ENCODE measurements at places on chromosomes 3 and 15. TPM values are rescaled to one million over a fixed set of nuclear protein-coding genes. Genes with fewer than 3 reads are reported as not detected.

Gene C3orf80
- total RNA-seq: 0.86 TPM

Gene SLC28A2
- not detected for total RNA-seq

Gene TMEM266
- not detected for total RNA-seq

Gene ASB14
- total RNA-seq: not detected

Gene TM4SF4
- not detected for total RNA-seq

Gene ADAMTS9
- total RNA-seq: 1.9 TPM

Gene TMEM212
- total RNA-seq: not detected

Gene SLC12A1
- total RNA-seq: not detected

Gene GOLGA6D
- total RNA-seq: not detected

Gene CHRM5
- total RNA-seq: under 0.01 TPM

Gene CFAP44
- 1.9 TPM for total RNA-seq

Gene ADAMTS17
- total RNA-seq: under 0.01 TPM

Gene LCTL
- total RNA-seq: 0.32 TPM

Gene CLRN1
- not detected for total RNA-seq

DNA sequence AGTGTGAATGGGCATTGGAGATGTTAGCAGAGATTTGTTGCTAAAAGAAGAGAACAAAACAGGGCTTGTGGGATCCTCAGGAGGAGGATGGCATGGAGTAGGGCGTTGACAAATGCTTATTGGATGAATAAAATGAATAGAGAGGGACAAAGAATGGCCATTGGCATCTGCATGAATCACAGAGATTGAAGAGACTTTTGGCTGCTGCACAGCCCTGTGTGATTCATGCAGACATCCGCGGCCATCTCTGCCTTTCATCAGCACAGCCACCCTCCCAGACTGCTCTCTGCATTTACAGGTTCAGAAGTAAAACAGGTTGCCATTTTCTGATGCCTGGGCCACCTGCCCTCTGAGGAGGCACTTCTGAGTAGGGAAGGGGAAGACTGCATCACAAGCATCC is 397.9 kb downstream of the EPHB1 start:
- no peak for DNase-seq

GRCh38 chr15:22891426-22892210 is 53.2 kb downstream of the NIPA2 start:
- DNase-seq: no peak

- no peak for DNase-seq
Observed at GRCh38 chr3:156298938-156299337, 178.6 kb downstream of the KCNAB1 start.

GRCh38 chr3:168648321-168648720 is 552.6 kb upstream of the GOLIM4 start:
- no peak for DNase-seq

- DNase-seq: no peak
Observed at GRCh38 chr3:49098910-49099630, 5.2 kb upstream of the QRICH1 start.

DNA sequence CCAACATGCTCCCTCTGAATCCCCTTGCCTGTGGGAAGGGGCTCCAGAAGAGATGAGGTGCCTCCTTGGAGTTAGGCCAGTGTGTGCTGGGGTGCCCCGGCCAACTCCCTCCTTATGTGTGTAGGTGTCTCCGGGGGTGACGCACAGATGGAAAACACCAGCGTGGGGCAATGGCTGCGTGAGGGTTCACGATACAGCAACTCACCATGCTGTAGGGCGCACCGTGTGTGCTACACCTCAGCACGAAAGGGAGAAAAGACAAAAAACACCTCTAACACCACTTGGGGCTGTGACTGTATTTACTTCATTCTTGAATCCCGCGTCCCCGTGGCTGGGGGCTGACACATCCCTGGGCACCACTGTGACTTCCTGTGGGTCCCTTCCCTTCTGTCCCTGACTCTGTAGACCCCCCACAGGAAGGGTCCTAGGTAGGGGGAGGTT is 1.6 kb upstream of the CALML4 start:
- DNase-seq: no peak

DNA sequence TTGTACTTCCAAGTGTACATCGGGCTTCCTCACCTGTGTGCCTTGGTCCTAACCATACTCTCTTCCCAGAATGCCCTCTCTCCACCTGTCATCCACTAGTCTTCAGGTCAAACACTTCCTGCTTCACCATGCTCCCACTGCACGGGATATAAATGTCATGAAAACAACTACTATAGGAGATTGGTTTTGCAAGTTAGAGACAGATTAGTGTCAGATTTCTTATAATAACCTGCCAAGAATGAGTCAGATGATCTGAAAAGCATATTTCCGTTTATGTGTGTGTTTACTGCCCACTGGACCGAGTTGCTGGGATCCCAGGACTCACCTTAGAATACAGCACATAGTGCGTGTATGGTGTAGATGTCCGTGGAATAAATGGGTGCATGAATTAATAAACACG is 21.4 kb downstream of the PLA1A start:
- DNase-seq: no peak

DNA sequence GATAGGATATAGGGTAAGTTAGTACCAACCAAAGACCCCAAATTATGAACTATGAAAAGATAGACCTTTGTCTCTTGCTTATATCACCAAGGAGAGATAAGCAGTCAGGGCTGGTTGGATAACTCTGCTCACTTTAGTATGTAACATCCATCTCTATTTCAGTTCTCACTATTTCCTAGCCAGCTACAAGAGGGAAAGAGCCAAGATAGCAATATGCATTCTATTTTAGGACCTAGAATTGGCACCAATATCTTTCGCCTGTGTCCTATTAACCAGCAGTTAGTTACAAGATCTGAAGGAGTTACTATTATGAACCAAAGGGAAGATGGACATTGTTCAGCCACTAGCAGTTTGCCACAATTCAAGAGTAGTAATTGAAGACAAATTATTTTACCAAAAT is 457.5 kb downstream of the NSUN3 start:
- no peak for DNase-seq

- no peak for DNase-seq
Observed at GRCh38 chr3:114453361-114453780, 159.5 kb downstream of the TIGIT start.

DNA sequence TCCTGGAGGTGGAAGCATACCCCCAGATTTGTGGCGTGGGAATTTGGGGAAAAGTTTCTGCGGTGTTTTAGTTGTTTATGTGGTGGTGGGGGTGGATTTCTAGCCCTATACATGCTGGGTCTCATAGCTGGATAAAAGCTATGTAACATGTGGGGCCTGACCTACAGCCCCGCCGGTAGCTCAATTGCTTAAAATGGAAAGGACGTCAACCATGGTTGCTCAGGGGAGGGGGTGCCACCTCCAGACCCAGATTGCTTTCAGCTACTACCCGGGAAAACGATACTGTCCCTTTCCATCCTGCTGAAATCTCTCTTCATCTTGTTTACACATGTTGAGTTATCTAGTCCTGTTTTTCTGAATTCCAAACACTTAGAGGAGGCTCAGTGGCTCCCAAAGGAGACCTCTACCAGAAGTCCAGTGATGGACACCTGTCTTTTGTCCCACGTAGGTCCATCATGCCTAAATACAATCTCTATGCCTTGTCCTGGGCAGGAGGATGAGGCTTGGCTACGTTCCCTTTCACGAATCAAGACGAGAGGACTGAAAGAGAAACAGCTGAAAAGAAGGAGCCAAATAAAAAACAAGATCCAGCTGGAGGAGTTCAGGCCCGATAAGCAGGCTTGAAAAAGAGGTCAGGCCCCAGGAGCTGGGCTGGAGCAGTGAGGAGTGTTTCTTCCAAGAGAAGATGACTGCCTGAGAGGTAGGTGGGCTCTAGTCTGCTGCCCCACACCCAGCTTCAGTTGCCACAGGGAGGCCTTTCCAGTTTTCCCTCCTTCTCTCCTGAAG is 72.1 kb upstream of the TPRG1 start:
- DNase-seq: peak; percentile 21

GRCh38 chr3:150743508-150743907 is 19.5 kb downstream of the SIAH2 start:
- no peak for DNase-seq

DNA sequence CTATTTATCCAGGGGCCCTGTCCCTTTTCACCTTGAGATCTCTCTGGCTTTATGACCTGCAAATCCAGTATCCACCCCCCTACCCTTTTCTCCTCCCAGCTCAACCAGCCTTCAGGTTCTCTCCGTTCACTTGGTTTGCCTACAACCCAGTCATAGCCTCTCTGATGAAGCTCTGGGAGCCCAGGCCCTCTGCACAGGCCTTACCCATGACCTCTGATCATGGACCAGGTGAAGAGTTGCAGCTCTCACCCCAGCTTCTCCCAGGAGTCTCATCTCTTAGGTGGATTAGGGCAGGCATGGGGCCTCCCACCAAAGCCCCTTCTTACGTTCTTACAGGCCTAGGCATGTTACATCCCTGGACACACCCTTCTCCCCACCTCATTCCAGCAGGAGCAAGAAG is 59.8 kb downstream of the EXOG start:
- no peak for DNase-seq

DNA sequence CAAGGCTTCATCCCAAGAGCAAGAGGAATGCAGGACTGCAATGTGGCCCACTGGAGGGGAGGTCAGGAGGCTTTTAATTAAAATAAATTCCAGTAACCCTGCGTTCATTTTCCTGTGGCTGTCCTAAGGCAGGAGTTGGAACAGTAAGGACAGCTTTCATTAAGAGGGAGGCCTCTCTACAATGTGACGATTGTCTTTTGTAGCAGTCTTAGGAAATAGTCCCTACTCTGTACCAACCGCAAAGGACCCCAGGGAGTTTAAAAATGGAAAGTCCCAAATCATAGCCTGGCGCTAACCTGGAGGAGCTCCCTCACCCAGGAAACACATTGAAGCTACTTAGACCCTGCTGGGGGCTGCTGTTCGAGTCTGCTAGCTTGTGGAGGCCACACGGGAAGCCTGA is 62.8 kb downstream of the SYNM start:
- no peak for DNase-seq

GRCh38 chr15:80031841-80032240 is 27.6 kb upstream of the ZFAND6 start:
- DNase-seq: no peak

DNA sequence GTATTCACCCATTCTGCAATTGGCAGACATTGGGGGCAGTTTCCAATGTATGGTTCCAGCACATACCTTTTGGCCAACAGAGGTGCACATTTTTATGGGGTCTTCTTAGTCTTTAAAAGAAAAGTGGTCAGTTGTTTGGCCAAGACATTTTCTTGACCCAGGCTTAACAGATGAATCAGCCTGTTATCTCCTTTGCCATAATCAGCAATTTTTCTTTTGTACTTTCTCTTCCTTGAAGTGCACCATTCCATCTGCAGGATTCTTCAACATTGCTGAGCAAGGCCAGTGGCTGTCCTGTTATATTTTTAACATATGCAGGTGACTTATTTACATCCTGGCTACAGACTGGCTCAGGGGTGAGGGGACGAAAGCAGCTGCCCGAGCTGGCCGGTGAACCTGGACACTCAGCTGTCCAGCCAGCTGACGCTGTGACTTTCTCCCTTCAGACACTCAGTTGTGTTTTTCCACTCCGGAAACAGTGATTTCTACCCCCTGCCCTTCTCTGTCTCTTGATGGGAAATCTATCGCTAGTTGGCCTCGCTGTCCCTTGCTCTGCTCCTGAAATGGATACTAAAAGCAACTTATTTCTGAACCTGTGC is 96.5 kb upstream of the TNFAIP8L3 start:
- DNase-seq: no peak

- DNase-seq: no peak
Observed at GRCh38 chr3:98536456-98537017, 4.8 kb downstream of the GPR15 start.

DNA sequence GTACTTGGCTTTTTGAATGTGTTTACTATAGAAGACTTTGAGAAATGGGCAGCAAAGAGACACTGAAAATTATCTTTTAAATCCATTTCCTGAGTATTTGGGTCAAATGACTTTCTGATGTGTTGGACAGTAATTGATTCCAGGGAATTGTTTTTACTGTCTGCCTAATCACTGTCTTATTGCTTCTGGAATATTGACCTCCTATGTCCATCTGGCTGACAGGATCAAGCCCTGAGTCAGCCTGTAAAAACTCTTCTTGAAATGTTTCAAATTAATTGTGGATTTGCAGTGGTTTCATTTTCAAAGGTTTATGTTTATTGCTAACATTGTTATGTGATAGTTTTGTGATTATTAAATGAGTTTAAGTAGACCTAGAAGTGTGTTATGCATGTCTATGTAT is 50.6 kb upstream of the MLF1 start:
- DNase-seq: no peak

GRCh38 chr3:16477056-16477455 is 36.4 kb downstream of the RFTN1 start:
- DNase-seq: peak; percentile 73

- no peak for DNase-seq
Observed at GRCh38 chr3:156787001-156787400, 39.2 kb upstream of the LEKR1 start.

DNA sequence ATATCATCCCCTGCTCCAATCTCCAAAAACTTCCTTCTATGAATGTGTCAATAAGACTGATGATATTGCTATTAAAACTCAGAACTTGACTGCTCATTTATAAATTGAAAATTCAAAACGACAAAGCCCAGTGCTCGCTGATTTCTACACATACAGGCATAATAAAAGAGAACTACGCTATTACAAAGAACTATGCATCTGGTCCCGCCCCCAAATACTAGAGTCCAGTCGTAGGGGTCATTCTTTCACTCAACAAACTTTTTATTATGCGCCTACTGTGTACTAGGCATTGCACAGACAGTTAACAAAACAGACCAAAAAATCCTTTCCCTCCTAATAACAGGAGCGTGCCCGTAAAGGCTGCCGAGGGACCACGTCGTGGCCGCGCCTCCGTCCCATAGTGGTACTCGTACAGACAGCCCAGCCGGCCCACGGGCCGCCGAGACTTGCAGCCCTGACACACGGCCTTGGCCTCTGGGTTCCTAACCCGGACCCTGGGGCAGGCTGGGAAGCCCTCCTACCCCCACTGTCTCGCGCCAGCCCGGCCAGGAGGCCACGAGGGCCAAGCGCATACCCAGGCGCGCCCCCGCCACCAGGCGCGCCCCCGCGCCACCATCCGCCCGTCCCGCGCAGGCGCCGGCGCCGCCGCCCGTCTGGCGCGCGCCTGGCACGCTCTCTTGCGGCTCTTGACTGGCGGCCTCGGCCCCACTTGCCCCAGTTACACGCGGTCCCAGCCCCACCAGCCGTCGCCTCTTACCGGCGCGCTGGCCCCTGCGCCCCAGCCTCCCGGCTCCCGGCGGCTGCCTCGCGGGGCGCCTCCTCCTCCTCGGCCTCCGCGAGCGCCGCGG is 757 bp downstream of the AVEN start:
- DNase-seq: peak; percentile 70

GRCh38 chr3:43465109-43465508 is 156.7 kb downstream of the ANO10 start:
- no peak for DNase-seq

DNA sequence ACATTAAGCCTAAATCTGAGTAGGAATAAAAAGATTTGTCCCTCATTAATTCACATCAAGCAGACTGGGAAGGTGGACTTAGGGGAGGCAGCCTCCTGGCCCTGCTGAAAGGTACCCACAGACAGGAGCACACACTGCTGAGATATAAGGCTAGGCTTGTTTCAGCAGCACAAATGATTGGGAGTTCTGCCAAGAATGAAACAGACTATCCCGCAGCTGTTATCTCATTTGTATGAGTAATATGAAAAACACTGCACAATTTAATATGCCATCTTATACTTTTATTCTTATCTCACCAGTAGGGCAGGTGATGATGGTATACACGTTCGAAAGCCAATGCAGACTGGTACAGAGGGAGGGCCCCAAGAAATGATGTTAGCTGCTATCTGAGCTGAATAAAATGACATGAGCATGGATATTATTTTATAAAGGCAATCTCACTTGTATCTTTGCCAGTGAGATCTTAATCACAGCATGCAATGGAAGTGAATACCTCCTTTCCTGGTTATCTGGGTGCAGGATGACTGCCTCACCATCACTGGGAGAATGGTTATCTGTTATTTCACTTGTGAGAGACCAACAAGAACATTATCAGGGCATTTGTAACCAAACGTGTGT is 258.7 kb upstream of the PPP2R3A start:
- no peak for DNase-seq
